ENCODE measurements at places on chromosomes 7 and 10.

GRCh38 chr7:75638594-75639070 is 100.1 kb downstream of the HIP1 start:
- peak; percentile 75 for DNase-seq

DNA sequence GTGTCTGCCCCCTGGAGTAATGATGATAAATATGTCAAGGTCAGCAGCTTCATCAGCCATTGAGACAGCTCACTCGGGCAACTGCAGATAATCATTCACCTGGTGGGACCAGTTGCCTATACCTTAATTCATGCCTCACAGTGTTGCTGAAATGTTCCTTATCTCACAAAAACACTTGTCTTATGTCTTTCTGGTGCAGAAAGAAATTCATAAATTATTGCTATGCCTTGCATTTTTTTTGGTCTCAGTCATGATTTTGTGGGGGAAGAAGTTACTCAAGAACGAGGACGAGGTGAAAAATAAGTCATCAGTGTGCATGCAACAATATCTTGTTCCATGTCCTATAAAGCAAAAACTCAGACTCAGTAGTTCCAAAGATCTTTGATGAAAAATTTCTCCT is 16.0 kb downstream of the TRIL start:
- no peak for DNase-seq

GRCh38 chr7:5266191-5267028 is 16.3 kb upstream of the SLC29A4 start:
- DNase-seq, result peak; percentile 61

DNA sequence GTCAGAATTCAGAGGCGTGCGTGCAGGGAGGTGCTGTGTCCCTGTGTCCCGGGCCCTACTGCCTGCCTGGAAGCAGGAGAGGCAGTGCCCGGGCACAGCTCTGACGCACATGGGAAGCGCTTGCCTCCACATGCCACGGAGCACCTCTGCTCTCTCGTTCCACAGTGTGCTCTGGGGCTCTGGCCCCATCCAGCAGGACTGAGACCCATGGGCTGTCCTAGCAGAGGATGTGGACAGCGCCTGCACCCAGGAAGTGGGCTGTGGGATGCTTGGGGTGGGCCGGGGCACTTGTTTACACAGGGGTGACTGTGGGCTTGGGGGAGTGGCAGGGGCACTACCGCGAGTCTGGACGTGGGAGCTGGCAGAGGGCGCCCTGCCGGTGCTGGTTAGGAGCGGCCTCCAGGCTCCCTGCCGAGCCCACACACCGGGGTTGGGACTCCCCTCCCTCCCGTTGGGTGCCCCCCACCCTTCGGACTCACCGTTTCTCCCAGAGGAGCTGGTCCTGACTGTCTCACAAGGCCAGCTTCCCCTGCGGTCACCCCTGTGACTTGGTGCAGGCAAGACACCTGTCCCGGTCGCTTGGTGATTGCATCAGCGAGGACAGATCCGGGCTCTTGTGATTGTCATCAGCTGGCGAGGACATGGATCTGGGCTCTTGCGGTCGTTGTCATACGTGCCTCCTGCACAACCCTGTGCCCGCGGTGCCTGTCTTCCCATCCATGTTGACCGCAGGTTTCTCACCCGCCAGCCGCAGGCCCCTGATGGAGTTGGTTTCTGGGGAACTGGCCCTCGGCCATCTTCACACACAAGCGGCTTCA is 83.1 kb downstream of the NKX6-2 start:
- no peak for DNase-seq

DNA sequence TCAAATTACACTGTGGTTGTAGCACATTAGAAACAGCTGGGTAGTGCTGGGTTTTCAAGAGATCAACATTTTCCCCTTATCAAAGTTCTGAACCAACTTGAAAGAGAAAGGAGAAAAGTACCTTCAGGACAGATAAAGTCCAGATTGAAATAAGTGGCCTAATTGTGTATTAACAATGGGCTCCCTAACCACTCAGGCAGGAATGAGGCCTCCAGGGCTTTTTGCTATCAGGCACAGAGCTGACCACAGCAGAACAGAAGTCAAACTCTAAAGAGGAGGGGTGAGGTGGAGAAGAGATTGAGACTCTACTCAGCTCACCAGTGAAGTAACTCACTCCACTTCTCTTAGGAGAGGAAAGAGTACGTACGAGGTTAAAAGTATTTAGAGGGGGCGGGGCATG is 394.1 kb upstream of the PHF14 start:
- no peak for DNase-seq

GRCh38 chr10:131728286-131729228 is 172.3 kb upstream of the PPP2R2D start:
- peak; percentile 5 for DNase-seq

- DNase-seq, result peak; percentile 80
These were observed 6.9 kb downstream of the MMD2 start for GRCh38 chr7:4951903-4952636.

- peak; percentile 86 for DNase-seq
These were observed 10.1 kb downstream of the AVPI1 start for GRCh38 chr10:97676770-97677581.

DNA sequence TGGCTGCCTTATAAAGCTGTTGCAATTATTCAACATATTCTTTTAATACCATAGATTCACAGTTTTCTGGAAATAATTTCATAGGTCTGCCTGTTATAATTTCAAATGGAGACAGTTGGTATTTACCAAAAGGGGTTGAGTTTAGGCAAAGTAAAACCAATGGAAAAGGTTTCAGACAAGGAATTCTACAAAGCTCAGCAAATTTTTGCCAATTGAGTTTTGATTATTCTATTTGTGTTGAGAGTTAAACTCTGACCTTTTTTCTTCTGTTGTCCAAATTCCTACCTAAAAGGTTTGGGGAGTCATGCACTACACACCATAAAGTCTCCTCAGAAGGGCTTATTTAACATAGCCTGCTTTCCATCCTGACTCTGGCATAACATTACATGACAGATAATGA is 38.5 kb upstream of the ABCA13 start:
- DNase-seq, result no peak

DNA sequence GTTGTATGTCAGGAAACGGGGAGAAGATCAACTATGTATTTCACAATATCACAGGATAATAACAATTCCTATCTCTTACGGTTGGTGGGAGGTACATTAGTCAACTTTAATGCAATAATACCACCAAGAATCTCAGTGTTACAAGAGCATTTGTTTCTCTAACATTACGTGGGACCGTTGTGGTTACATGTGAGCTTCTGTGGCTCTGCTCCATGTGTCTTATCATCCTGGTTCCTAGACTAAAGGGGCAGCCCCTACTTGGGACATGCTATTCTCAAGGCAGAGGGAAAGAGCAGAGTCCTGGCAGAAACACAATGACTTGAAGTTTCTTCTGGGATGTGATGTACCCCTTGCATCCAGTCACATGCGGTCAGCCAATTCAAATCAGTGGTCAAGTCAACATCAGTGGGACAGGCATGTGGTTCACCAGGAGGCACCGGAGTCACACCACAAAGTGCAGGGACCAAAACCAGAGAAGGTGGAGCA is 2.5 kb upstream of the ZNF22 start:
- no peak for DNase-seq

DNA sequence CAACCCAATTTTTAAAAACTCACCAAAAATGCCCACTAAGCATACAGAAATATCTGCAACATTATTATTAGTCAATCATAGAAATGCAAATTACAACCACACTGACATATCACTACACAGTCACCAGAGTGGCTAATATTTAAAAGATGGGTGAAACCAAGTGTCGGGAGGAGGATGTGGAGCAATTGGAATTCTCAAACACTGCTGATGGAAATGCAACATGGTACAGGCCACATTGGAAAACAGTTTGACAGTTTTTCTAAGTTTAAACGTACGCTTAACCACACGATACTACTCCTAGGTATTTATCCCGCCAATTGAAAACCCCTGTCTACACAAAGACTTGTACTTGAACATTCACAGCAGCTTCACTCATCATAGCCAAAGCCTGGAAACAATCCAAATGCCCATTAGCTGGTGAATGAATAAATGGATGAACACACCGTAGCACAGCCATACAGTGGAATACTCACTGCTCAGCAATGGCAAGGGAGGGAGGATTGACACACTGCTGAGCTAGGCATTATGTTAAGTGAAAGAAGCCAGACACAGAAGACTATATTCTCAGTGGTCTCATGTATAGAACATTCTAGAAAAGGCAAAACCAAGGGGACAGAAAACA is 16.3 kb downstream of the GCK start:
- DNase-seq, result no peak

GRCh38 chr10:62511656-62512055 is 137.5 kb downstream of the ZNF365 start:
- no peak for DNase-seq

- no peak for DNase-seq
These were observed 73.1 kb downstream of the ABCC2 start for GRCh38 chr10:99855479-99856071.

DNA sequence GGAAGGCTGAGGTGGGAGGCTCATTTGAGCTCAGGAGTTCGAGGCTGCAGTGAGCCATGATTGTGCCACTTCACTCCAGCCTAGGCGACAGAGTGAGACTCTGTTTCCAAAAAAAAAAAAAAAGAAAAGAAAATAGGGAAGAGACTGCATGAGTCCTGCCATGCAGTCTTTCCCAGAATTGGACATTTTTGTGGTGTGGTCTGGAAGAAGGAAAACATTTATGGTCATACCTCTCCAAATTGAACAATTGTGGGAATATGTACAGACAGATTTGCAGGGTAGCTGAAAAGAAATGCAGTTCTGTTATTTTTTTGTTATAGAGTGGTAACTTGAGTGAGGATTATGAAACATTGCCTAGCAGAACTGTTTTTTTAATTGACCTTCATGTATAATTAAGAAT is 198.1 kb downstream of the AUTS2 start:
- DNase-seq, result no peak

GRCh38 chr10:124092250-124092859 is 1.0 kb downstream of the CHST15 start:
- peak; percentile 85 for DNase-seq

DNA sequence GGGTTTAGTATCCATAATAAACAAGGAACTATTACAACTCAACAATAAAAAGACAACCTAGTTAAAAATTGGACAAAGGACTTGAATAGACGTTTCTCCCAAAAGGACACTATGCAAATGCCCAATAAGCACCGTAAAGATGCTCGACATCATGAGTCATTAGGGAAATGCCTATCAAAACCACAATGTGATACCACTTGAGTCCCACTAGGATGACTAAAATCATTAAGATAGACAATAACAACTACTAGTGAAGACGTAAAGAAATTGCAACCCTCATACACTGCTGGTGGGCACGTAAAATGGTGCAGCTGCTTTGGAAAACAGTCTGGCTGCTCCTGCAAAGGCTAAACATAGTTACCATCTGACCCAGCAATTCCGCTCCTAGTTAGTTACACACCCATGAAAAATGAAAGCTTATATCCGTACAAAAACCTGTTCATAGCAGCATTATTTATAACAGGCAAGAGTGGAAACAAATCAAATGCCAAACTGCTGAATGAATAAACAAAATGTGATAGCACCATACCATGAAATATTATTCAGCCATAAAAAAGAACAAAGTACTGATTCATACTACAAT is 17.3 kb downstream of the CCDC3 start:
- no peak for DNase-seq

GRCh38 chr10:75592151-75592787 is 160.8 kb downstream of the LRMDA start:
- DNase-seq, result no peak

DNA sequence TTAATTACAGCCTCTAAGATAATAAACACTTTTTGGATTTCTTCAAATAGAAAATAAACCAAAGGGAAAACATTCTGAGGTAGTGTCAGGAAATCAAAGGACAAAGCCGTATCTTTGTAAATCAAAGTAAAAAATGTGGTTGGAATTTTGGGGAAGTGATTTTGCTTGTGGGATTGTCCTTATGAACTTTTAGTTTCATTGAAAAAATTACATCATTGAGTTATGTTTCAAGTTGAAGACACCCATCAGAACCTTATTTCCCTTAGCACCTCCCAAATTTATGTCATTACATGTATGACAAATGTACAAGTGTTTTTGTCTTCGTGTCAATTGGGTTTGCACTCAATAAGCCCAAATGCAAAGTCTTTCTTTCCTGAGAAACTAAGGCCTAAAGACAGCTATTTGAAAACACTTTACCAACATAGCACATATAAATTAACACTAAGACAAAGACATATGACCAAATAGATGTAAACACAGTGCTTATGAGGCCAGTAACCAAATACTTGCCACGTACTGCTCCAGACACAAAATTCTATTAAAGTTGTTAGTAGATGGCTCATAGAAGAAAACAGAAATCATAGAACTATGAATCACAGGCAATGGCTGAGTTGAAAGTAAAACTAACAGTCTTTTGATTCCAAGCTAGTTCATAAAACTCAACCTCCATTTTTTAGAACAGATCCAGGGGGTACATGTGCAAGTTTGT is 26.9 kb upstream of the LAMB4 start:
- DNase-seq, result no peak

GRCh38 chr7:157824011-157824818 is 487.4 kb downstream of the DNAJB6 start:
- no peak for DNase-seq

GRCh38 chr7:150962553-150963399 is 15.3 kb downstream of the KCNH2 start:
- peak; percentile 94 for DNase-seq

GRCh38 chr7:36784991-36785940 is 61.0 kb upstream of the AOAH start:
- DNase-seq, result no peak

DNA sequence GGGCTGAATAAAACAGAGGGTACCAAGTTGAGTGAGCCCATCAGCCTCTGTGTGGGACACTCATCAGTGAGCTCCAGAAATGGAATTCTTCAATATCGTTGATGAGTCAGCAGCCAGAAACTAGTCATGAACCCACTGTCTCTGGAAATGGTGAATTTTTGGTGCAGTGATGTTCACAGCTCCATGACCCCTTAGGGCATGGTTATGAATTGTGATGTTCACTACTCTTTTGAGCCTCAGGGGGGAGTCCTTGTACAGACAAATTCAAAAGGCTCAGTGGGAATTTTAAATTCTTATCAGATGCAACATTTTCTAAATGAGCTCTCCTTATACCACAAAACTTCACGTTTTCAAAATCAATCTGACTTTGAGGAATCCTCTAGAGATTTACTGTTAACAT is 335.7 kb downstream of the PHTF2 start:
- peak; percentile 48 for DNase-seq

- DNase-seq, result no peak
These were observed 33.8 kb downstream of the SLC16A9 start for GRCh38 chr10:59675812-59676211.

- DNase-seq, result no peak
These were observed 47.2 kb downstream of the ESYT2 start for GRCh38 chr7:158781974-158782664.

DNA sequence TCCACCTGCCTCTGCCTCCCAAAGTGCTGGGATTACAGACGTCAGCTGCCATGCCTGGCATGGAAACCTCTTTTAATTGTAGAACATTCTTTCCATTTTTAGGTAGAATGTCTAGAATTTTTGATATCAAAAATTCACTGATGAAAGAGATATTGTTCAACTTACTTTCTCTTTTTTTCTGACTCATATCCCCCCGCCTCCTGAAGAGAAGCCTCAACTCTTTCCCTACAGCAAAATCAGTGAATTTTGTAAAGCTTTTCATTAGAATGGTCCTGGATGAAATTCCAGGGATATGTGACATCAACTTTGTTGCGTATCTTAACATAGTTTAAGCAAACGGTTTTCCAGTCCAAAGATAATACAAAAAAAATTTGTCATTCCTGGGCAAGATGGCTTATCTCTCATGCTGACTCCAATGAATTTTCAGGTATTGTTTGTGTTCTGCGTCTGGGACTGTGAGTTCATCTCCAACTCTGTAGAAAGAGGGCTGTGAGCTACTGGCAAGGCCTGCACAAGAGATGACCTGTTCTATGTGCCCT is 256.8 kb downstream of the BMPER start:
- no peak for DNase-seq

Data from iPS-NIHi11 (cell line).